ENCODE measurements at places on chromosomes 1 and 21. TPM values are rescaled to one million over a fixed set of nuclear protein-coding genes. Genes with fewer than 3 reads are reported as not detected.

VANGL2 gene
- total RNA-seq, result 11.0 TPM

DYRK3 gene
- 14.7 TPM for total RNA-seq

SHISAL2A gene
- total RNA-seq, result not detected

TMCC2 gene
- 33.0 TPM for total RNA-seq

B3GALT5 gene
- total RNA-seq, result 0.41 TPM

GREM2 gene
- 14.7 TPM for total RNA-seq

AMPD1 gene
- not detected for total RNA-seq

ST6GALNAC5 gene
- 60.7 TPM for total RNA-seq

Data from frontal cortex (tissue), 4 donors.